ENCODE measurements at places on chromosomes 11 and 22.

DNA sequence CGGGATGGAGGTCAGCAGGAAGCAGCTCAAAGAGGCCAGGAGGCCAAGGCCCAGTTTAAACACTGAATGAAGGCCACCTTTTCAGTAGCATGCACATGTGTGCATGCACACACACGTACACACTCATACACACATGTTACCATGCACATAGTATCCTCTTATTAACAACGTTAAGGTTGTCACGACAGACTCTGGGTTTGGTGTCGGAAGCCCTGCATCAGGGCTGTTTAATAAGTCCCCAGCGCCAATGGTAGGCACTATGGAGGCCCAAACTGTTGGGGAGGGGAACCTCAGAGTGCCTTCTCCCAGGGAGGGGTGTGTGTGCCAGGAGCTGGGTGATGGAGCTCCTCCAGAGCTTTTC, 39.5 kb upstream of the ADA2 start:
- DNase-seq, result no peak

DNA sequence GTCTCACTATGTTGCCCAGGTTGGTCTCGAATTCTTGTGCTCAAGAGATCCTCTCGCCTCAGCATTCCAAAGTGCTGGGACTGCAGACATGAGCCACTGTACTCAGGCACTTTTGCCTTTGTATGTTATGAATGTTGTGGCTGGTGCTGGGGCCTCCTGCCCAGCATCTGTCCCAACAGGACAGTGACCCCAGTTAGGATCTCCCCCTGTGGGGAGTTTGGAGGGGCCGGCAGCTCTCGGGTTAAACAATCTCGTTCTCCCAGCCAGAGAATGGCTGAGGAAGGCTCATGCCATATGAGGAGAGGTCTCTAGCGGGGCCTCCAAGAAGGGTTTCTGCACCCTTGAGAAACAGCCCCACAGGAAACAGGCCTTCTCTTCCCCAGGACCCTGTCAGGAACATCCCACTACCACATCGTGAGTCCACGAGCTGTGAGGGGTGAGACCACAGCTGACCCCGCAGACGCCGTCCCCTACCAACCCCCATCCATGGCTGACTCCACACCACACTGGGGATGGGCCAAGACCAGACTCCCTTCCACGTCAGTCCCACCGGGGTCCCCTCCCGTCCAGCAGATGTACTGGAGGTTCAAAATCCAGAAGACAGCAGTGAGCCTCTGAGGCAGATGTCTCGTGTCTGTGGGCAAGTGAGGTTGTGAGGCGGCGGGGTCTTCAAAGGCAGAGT, 54.1 kb downstream of the SHANK2 start:
- DNase-seq, result no peak

GRCh38 chr11:59142530-59143507, at the start of gene FAM111A:
Gene FAM111A (plus strand): TSS chr11:59142856. CDS start chr11:59148873, 6,017 bp downstream.
- DNase-seq, result peak; percentile 87

GRCh38 chr11:68818181-68818580, 23.5 kb downstream of the CPT1A start:
- DNase-seq, result no peak

- DNase-seq, result peak; percentile 66
Observed at GRCh38 chr11:91810871-91811270, 413.7 kb upstream of the FAT3 start.
